ENCODE measurements at places on chromosomes 13 and 19.

- DNase-seq, result no peak
Measured at GRCh38 chr13:87777387-87777786, 106.2 kb downstream of the SLITRK5 start.

DNA sequence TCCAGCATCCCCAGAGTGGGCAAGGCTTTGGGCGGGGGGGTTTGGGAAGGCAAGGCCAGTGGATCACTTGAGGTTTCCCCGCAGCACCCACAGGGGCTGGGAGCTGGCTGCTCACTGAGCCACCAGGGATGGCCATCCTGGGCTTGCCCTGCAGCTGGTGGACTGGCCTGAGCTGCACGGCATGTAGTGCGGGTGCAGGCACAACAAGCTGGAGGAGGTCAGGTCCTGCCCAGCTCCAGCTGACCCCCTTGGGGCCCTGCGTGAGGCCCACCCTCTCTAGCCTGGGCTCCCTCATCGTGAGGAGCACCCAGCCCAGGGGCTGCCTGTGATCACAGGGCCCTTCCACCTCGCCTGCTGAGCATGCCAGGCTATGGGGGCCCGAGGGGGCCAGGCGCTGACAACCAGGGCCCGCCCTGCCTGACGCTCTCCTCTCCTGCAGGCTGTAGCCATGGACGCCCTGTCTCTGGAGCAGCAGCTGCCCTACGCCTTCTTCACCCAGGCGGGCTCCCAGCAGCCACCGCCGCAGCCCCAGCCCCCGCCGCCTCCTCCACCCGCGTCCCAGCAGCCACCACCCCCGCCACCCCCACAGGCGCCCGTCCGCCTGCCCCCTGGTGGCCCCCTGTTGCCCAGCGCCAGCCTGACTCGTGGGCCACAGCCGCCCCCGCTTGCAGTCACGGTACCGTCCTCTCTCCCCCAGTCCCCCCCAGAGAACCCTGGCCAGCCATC, 22.9 kb downstream of the COMP start:
- DNase-seq, result no peak

DNA sequence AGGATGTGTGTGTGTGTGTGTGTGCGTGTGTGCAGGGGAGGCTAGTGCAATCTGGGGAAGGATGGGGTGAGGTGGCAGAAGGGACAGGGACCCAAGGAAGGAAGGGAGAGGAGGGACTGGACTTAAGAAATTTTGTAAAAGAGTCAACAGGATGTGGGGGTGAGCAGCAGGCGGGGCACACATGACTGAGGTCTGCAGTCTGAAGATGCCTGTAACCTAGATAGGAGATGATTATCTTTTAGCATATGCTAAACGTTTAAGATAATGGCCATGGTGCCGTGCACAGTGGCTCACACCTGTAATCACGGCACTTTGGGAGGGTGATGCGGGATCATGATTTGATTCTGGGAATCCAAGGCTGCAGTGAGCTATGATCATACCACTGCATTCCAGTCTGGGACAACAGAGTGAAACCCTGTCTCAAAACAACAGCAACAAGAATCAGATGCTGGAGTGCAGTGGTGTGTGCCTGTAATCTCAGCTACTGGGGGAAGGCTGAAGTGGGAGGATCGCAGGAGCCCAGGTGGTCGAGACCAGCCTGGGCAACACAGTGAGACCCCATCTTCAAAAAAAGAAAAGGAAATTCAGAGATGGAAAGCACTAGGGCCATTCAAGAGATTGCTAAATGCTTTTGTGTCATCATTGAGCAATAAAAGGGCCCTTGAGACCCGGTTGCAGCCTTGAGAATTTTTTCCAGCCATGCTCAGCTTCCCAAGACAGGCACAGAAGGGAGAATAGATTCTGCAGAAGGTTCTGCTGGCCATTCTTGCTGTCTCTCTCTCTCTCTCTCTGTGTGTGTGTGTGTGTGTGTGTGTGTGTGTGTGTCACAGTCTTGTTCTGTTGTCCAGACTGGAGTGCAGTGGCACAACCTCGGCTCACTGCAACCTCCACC, 3.8 kb upstream of the ZNF414 start:
- no peak for DNase-seq

DNA sequence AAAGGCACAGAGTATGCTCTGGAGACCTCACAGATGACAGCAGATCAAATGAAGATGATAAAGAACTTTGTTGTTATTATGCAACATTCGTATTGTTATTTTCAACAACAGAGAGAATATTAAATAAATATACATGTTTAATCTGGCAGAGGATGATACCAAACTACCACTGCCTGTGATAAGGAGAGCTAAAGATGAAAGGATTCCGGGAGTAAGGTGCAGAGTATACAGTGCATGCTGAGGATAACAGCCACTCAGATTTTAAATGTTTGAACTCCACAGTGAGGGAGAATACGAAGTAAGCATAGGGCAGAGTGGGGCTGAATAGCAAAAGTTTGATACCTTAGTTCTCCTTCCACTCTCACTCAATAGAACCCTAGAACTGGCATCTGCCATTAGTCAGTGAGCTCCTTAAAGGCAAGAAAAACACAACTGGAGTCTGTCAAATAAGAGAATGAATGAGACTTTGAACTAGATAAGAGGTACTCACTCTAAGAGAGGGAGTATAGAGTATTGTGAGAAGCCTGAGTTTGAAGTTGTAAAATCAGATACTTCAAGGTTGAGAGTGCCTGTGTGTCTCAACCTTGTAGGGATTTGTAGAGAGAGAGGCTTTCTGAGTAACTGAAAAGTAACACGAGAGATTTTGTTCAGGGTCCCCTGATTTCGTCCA, 78.5 kb downstream of the STARD13 start:
- no peak for DNase-seq

DNA sequence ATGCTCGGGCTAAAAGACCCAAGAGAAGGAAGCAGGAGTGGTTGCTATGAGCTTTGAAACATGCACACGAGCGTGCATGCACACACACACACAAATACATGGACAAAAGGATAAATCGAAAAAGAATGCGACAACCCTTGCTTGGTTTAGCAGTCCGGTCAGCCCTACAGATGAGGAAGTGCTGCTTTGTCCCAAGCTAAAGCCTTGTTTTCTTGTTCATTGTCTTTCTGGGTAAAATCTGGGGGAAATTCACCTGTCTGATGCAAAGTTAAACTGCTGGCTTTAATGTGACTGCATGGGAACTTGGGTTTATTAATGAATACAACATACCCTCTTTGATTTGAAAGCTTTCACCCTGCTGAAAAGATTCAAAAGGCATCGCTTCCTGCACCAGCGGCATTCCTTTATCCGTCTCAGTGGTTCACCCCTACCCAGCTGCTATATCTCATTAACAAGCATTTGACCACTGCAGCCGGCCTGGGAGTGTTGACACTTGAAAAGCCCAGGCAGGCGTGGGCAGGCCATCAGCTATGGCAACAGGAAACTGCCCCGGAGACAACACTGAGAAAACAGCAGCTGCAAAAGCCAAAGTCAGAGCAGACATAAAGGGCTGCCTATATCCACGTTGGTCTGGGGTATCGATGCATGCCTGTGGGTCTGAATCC, 301.7 kb downstream of the NDFIP2 start:
- no peak for DNase-seq

DNA sequence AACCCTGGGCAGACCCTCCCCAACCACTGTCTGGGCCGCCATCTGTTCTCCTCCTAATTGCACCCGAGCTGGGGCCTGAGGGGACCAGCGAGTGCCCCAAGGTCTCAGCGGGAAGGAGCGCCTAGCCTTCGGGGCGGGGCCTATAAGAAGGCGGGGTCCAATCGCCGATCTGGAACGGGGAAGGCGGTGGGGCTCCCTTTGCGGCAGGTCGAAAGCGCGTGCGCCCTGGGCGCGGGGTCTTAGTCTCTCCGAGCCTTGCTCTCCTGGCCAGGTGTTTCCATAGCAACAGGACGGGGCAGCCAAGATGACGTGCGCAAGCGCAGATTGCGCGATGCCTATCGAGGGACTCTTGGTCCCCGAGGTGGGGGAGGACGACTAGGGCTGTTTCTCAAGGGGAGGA, 2.8 kb downstream of the MAST1 start:
- DNase-seq, result no peak

DNA sequence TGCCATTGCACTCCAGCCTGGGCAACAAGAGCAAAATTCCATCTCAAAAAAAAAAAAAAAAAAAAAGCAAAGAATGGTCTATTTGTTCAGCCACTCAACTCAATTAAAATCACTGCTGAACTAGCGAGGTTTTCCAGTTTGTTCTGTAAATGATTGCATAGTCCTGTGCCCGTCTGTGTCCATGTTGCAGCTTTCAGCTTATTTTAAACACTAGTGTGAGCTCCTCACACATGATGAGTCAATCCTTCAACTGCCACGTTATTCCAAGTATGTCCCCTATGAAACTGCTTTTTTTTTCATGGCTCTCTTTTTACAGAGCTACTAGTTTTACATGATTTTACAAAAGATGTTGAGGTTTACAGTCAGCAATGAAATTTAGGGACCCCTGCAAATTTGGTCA, 12.2 kb downstream of the SUGP2 start:
- DNase-seq, result no peak

DNA sequence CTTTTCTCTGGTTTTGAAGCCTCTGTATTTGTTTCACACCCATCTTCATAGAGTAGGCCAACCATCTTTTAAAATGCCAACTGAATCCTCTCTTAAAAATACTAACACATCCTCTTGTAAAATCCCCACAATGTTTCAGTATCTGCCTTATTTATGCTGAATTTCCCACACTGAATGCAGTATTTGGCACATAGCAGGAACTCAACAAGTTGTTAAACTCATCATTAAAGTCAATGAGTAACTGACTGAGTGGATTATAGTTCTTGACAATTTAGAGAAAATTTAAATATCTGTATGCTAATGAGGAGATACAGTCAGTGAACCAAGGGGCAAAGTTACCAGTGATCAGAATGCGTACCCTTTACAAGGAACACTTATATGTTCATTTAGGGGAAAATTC, 505.5 kb upstream of the PCDH9 start:
- DNase-seq, result no peak

GRCh38 chr13:21668732-21669275, 2.1 kb upstream of the FGF9 start:
- no peak for DNase-seq

- no peak for DNase-seq
Measured at GRCh38 chr13:41942462-41943094, 18.3 kb downstream of the VWA8 start.

DNA sequence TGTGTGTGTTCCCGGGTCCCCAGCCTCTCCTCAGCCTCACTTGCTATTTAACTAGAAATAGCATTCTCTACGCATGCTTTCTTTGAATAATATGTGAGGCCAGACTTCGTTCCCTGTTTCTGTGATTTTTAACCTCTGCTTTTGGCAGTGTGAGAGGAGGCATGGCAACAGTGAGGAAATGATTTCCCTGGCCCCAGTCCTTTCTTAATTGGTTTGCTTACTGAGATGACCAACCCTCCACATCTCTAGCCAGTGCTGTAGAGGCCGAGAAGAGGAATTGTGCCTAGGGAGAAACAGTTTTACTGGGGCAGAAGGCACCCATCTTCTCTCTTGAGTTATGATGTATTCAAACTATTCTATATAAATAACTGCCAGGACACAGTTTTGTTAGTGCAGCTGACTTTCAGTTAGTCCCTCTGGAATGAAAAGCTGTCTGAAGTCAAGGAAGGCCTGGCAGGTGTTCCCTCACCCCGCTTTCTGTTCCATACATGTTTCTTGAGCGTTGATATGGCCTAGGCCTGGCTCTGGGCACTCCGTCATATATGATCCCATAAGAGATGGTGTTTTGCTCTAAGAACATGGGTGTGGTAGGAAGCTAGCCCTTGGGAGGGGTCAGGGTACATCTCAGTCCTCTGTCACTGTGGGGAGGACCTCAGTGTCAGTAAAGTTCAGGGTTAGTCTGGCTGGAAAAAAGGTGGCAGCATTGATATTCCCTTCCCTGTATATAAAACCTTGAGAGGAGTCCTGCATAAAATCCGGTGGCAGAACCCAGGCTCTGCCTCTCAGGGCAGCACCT, 73.7 kb upstream of the NPAS1 start:
- DNase-seq, result no peak

DNA sequence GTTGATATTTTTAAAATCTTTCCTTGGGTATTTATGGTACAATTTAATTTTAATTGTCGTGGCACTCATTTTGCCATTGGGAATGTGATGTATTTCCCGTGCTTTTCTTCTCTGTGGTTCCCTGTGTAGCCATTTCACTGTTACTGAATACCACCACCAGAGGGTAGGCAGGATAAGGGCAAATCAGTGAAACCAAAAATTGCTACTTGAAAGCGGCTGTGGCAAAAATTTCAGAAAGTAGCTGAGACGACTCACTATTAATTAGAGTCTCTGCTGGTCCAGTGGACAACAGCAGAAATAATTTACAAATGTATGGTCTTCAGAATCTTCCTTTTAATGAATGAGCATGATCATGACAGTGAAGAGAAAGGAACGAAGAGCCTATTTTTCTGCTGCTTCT, 34.4 kb upstream of the MIR17HG start:
- DNase-seq, result no peak

GRCh38 chr13:40340368-40341095, 325.9 kb downstream of the FOXO1 start:
- DNase-seq, result no peak

- DNase-seq, result no peak
Measured at GRCh38 chr19:21110183-21110582, 28.2 kb downstream of the ZNF714 start.

GRCh38 chr13:34913040-34913439, 29.0 kb upstream of the NBEA start:
- no peak for DNase-seq

DNA sequence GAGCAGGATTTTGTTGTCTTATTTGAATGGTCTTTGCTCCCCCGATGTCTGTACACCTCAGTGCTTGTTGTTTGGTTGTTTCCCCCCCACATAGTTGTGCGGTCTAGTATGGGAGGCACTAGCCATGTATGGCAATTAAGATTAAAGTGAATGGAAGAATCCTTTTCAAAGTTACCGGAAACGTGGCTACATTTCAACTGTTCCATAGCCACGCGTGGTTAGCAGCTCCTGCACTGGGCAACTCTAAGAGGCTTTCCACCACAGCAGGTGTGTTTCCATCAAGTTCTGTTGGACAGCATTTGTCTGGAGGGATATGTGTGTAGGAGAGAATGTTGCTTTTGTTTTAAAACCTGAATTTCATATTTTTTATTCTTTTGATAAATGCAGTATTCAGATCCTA, 247.3 kb downstream of the GGACT start:
- no peak for DNase-seq

- DNase-seq, result no peak
Measured at GRCh38 chr19:2665103-2665502, 37.4 kb downstream of the GNG7 start.

GRCh38 chr13:58680115-58680514, 1048.6 kb downstream of the PCDH17 start:
- no peak for DNase-seq

GRCh38 chr13:41678249-41678648, 220.9 kb downstream of the RGCC start:
- no peak for DNase-seq

GRCh38 chr19:40831502-40832430, 18.5 kb downstream of the CYP2A6 start:
- no peak for DNase-seq

All from activated gamma-delta T cell (primary cell).